CD4-positive, alpha-beta T cell treated with Interleukin-10 for 1 hour (primary cell): ENCODE measurements at places on chromosomes 16 and 17.

DNA sequence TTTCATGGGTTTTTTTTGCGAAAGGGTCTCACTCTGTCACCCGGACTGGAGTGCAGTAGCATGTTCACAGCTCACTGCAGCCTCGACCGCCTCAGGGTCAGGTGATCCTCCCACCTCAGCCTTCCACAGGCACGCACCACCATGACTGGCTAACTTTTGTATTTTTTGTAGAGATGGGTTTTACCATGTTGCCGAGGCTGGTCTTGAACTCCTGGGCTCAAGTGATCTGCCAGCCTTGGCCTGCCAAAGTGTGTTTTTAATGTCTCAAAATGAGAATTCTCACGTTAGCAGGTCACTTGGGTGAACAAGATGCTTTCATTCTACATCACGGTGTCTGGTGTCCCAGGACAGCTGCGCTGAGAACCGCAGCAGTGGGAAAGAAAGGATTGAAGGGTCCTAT, 3.2 kb downstream of the FBXO31 start:
- no peak for DNase-seq

DNA sequence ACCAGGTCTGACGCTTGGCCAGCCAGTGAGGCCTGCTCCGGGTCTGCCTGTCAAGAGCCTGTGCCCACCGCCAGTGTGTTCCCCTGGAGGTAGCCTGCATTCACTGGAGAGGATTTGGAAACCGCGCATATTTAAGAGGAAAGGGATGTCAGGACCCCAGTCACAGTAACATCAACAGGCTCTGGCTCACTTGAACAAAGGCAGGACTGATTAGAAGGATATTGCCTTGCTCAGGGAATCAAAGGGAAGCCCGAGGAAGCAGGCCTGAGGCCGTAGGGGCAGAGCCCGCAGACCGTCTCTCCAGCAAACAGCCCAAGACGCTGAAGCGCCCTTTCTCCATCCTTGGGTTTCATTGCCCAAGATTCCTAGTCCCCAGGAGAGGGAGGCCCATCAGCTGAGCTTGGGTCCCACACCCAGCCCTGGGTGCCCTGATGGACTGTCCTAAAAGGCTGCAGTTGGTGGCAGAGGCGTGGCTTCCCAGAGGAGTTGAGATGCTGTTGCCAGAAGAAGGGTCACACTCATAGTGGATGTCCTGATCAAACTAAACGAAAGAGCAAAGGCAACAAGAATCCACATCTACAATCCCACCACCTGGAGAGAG, 23.2 kb downstream of the NT5M start:
- no peak for DNase-seq

- DNase-seq = no peak
These were observed 6.2 kb downstream of the PHF12 start for GRCh38 chr17:28944862-28945741.

- DNase-seq = no peak
These were observed 4.2 kb downstream of the CCDC200 start for GRCh38 chr17:43224146-43224705.

GRCh38 chr16:72203401-72203800, 31.4 kb upstream of the PMFBP1 start:
- peak; percentile 30 for DNase-seq

DNA sequence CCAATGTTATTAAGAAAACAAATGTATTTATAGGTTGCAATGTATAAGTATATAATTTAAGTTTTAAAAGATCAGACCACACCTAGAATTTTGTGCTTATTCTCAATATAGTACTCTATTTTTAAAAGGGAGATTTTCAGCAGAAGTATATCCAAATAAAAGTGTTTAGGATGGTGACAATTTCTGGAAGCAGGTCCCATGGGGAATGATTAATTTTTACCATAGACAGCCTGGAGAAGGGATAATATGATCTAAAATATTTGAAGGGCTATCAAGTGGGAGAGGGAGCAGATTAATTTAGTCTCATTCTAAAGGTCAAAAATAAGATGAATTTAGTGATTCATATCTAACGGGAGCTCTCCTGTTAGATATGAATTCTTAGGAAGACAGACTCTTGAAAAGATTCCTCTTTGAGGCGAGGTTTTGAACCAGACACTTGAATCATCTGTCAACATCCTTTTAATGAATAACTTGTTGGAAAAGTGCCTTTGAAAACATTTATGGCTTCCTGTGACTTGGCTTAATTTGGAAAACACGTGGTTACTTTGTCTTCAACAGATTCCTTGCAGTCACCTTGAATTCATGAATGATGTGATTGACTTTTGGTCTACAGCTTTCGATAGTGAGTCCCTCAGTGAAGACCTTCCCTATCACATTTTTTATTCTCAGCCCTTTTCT, 29.3 kb upstream of the SMIM36 start:
- DNase-seq = no peak

DNA sequence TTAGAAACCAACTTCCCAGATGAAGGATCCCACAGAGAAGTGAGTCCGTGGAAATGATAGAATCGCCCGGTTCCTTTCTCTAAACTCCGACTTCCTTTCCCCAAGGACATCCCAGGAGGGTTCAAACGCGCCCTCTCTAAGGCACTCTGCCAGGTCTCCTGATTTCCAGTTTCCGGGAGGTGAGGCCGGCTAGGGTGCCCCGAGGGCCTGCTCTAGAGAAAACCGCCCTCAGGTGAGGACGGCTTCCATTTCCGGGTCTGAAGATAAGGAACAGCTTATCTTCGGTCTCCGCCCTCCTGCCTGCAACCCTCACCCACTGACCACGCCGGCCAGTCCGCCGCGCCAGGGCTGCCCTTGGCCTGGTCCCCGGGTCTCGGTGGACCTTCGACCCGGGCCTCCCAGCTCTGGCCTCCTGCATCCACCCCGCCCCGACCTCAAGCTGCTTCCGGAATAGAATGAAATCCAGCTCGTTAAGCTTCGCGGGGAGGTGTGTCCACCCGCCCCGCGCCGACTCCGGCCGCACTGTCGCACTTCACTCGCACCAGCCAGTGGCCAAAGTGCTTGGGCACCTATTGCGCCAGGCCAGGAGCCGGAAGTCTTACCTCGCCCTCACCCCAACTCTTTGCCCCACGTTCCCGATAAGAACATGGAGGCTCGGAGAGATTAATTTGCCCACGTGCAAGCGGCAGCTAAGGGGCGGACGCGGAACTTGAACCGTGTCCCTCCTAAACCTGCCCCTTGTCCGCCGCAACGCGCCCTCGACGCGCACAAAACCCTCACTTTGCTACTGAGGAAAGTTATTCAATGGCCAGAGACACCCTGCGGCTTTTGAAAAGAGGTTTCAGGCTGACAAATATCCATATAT, 836 bp upstream of the MMP15 start:
- DNase-seq = peak; percentile 33

- peak; percentile 72 for DNase-seq
These were observed 24.2 kb downstream of the SGSH start for GRCh38 chr17:80195671-80196529.

GRCh38 chr16:68402748-68403040, 45.6 kb downstream of the SMPD3 start:
- no peak for DNase-seq

DNA sequence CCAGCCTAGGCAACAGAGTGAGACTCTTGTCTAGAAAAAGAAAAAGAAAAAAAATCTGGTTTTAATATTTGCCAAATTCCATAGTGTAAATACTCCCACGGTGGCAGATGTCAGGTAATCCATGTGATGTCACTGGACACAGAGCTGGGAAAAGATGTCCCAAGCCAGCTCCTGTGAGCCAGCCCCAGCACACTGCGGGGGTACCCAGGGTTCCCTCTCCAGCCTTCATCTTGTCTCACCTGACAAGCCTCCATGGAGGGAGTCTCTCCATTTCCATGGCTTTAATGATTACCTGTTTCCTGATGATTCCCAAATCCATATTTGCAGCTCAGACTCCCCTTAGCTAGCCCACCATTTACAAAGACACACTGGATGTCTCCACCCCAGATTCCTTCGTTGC, 4.6 kb downstream of the CD300LB start:
- DNase-seq = no peak

DNA sequence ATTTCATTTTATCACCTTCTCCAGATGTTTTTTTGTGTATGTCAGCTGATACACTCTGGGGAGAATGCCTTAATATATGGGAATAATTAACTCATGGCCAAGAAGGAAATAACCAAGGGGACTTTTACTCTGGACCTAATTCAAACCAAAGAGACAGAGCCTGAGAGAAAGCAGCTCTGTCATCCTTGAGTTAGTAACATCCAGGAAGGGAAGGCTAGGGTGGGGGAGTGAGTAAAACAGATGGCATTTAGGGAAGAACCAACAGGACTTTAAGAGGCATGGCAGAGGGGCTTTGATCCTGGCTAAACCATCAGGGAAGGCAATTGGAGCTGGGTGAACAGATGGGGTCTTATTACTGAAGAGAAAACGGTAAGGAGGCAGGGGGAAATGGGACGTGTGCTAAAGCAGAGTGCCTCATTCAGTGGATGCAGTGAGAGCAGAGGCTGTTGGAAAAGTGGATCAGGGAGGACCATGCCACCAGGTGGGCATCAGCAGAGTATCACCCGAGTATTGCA, 2.5 kb upstream of the SMPD3 start:
- no peak for DNase-seq

GRCh38 chr17:71011391-71011790, 842.1 kb downstream of the KCNJ2 start:
- no peak for DNase-seq

DNA sequence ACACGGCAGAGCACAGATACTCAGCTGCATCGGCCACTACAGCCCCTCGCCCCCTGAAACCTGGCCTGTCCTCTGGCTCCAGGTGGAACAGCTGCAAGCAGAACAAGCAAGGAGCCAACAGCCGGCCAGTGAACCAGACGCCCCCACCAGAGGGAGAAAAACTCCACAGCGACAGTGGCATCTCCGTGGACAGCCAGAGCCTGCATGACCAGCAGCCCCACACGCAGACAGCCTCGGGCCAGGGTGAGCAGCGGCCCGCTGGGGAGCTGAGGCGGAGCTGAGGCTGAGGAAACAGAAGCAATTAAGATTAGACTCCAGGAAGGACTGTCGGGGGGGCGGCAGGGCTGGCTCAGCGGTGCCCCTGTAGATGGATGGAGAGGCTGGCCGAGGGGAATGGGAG, 16.7 kb downstream of the NGFR start:
- no peak for DNase-seq

GRCh38 chr17:77316191-77316641, 175.4 kb downstream of the SEC14L1 start:
- DNase-seq = no peak
